ENCODE measurements at places on chromosomes 7 and 10.

GRCh38 chr10:62817121-62817765, 1.1 kb upstream of the EGR2 start:
- no peak for DNase-seq

- no peak for DNase-seq
These were observed 209.6 kb upstream of the VWC2 start for GRCh38 chr7:49563693-49564378.

GRCh38 chr7:150735596-150736358, 1.4 kb upstream of the GIMAP5 start:
- DNase-seq = no peak

GRCh38 chr7:105191331-105191730, 177.3 kb downstream of the KMT2E start:
- DNase-seq = no peak

GRCh38 chr7:69190025-69190424, 408.2 kb upstream of the AUTS2 start:
- no peak for DNase-seq

- DNase-seq = no peak
These were observed 847.2 kb downstream of the CCSER2 start for GRCh38 chr10:85175635-85176034.

DNA sequence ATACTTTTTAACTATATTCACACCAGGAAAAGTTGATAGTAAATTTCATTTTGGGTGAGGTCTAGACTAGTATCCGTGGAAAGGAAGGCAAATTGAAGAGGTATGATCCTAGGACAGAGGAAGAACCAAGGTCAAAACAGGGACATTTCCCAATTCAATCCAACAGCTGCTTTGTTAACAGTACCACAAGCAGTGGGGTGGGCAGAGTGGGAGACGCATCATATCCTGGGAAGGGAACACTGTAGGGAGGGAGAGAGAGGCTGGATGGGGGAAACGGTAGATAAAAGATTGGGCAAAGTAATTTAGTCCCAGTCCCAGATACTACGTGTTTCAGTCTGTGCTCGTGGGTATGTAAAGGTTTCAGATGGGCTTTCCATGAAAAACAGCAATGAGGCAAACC, 9.2 kb upstream of the FAS start:
- no peak for DNase-seq

DNA sequence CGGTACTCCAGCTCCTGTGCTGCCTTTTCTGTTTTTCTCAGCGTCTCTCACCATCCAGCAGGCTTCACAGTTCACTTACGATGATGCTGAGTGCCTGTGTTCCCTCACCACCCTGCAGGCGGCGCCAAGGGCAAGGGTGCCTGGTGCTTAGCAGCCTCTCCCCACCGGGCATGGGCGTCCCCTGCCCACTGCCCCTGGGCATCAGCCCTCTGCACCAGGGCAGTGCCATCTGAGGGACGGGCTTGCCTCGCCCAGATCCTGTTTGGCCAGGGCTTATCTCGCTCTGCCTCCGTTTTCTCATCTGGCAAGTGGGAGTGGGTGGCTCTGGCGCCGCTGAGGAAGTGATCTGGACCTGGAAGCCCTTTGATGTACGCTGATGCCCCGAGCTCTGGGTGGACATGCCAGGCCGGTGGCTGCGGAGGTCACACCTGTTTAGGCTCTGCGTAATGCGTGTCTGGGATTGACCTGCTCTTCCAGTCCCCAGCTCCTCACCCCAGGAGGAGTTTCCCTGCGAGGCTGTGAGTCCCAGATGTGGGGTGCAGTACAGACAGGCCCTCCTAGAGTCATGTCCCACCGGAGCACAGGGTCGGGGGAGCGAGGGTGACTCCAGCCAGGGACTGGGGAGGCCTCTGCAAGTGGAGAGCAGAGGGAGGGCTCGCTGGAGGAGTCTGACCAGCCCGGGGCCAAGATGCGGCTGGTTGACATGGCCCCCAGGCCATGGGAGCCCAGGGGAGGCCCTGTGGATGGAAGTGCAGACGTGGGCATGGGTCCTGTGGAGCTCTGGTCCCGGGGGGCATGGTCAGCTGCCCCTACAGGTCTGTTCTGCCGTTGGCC, 11.8 kb downstream of the TTYH3 start:
- no peak for DNase-seq

DNA sequence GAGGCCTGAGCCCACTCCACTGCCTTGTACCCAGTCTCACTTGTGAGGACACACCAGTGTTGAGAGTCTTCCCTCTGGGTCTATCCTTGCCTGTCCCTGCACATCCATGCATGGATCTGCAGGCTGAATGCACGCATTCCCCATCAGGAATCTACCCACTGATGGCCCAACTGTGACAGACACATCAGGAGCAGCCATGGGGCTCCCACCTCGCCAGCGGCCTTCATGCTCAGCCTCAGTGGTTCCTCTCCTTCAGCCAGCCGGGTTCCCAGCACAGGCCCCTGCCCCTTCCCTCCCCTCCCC, 21.3 kb downstream of the ANTXRL start:
- no peak for DNase-seq

GRCh38 chr7:68321776-68322496, 1276.3 kb upstream of the AUTS2 start:
- DNase-seq = no peak

DNA sequence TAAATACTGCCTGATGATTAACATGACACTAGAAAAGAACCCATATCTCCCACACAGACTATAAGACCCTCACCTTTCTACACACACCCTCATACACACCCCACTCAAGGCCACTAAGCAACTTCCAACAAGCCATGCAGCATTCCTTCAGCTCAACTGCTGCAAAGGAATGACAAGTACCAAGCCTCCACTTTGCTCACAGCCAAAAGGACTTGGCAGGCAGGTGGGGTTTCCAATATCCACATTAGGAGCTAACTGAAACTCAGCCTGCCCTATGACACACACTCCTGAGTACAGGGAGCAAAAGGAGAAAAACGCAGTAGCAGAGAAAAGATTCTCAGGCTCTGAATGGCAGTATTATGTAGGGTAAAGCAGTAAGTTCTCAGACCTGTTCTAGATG, 13.4 kb downstream of the USP54 start:
- DNase-seq = peak; percentile 52

DNA sequence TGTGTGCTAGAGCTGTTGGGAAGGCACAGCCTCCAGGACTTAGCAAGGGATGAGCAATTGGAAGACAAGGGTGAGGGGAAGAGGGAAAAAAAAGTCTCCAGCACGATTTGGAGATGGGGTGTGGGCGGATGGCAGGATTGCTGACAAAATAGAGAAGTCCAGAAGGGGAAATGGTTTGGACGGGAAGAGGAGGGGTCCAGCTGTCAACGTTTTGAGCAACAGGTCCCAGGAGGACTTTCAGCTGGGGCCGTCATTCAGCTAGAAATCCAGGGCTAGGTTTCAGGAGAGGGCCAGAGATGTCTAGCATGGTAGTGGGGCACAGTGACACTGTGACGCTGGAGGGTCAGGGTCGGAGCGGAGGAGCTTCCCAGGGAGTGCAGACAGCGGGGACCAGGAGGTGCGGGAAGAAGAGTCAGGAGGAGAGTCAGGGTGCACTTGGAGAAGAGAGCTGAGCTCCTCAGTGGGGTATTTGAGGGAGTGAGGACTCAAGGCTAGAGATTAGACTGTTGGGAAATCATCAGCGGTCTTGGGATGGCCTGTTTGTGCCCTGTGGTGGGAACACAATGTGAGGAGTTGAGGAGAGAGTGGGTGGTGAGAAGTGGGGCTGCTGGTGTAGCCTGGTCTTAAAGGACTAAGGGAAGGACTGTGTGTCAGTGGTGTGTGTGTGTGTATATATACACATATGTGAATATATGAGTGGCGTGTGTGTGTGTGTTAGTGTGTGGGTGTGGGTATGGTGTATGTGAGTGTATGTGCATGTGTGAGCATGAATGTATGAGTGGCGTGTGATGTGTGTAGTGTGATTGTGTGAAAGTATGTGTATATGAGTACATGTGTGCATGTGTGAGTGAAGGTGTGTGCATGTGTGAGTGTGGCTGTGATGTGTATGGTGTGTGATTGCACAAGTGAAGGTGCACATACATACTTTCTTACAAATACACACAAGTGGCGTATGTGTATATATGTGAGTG, 3.8 kb downstream of the ZYX start:
- DNase-seq = peak; percentile 80

DNA sequence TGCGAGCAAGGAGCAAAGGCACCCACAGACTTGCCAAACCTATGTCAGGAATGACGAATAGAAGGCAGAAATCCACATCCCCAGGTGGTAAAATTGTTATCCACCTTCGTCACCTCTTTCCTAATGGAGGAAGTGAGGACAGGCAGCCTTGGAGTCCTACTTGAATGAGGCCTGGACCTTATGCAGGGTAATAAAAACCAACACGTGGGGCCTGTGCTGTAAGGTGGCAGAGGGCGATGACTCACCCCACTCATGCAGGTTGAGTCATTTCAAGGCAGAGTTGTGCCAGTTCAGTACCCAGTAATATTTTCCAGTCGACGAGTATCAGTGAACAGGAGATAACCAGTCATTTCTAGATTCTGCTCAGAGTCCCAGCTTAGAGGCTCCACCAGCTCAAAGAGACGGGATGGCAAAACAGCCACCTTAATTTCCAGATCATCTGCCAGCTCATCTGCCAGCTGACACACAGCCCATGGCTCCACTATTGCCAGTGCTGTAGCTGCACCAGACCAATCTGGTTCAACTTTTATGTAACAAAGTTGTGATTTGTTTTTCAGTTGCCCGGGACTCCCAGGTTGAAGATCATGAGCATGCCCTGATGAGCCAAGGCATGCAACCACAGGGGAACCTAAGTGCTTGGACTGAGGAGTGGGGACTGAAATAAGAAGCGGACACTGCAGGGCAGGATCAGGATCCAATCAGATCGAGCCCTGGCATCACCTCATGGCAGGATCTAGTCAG, 176.2 kb upstream of the ITGB1 start:
- peak; percentile 90 for DNase-seq

DNA sequence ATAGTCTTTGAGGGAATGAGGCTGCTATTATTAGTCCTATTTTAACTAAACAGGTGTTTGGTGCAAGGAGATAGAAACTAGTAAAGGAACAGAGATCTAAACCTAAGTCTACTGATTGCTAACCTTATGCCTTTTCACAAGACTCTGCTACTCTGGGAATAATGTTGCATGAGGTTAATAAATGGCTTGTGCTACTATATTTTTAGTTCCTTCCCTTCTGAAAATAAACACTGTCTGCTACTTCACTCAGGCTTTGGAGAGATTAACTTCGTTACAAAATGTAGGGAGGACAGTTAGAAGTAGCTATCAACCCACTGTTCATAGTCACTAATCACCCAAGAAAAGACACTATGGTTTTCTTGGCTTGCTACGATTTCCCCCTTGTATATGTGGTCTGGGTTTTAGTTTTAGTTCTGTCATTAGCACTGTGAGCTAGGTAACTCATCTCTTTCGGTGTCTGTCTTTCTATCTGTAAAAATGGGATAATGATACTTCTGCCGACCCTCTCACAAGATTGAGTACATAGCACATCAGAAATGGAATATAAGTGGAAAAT, 296.2 kb downstream of the LRRTM3 start:
- DNase-seq = no peak

DNA sequence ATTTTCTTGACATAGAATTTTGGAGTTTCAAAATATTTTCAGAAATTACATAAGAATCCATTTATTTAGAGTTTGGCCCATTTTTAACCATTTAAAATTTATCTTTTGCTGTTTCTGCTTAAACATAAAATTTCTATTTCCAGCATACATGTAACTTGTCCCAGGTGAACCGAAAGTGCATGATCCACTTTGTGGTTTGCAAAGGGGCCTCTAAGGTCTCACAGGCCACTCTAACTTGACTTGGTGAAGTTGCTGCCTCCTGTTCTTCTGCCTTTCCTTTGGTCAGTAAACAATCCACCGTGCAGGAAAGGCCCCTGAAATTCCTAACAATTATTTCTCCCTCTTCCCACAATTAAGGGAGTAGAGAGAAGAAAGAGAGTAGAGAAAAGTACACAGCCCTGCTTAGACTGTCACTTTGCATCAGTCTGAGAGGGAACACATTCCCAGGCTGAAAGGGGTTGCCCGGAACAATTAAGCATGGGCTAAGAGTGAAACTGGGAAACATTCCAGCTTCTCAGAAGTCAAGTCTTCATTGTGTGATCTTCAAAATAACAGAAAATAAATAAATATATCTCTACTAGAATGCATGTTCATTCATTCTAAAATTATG, 79.5 kb upstream of the SEMA3A start:
- DNase-seq = peak; percentile 13

DNA sequence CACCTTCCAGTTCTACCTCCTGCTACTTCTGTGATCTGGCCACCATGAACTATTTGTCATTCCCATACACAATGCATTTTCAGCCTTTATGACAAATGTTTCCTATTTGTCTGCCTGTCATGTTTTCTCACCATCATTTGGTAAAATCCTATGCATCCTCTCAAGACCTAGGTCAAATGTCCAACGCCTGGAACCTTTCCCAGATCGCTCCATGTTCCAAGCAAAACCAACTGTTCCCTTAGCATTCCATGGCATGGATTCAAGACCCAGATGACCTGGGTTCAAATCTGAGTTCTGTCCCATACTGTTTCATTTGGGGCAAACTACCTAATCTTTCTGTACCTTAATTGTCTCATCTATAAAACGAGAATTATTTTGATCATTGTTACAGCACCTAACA, 98.9 kb downstream of the USP6NL start:
- DNase-seq = no peak

DNA sequence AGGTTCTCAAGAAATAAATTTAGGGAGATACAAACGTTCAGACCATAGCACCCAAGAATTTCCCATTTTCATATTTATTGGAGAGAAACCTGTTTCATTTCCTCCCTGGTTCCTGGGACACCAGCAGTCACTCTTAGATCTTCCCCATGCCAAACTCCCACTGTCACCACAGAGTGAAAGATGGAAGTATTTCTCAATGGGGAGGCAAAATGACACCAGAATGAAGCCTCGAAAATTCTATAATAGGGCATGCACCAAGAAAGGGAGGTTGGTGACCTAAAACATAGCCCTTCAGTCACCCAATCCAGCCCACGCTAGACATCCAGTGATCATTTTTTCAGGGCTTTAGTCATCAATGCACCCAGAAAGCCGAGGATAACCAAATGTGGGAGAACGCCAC, 148.1 kb upstream of the PLXDC2 start:
- DNase-seq = no peak

DNA sequence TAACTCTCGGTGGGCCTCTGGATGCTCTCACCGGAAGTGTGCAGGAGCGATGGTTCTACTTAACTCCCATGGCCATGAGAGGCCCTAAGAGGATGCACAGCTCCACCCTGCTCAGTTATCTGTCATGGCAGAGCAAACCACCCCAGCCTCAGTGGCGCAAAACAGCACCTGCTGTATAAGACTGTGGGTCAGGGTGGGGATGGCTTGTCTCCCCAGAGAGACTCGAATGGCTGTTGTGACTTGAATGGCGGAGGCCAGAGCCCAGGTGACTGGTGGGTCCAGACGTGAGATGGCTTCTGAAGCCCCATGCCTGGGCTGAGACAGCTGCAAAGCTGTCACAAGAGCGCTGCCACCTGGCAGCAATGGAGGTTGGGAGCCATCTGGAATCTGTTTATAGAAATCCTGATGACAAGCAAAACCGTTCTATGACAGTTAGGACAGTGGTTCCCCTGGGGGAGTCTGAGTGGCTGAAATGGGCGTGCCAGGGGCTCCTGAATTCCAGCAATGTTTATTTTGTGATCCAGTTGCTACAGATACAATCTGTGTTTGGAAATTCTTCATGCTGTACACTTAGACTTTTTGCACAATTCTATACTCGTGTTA, 490.5 kb downstream of the TCERG1L start:
- no peak for DNase-seq
